ENCODE measurements at places on chromosomes 6 and 20.
A peak's percentile ranks its signal among the peaks of the same experiment; 100 is the strongest.

DNA sequence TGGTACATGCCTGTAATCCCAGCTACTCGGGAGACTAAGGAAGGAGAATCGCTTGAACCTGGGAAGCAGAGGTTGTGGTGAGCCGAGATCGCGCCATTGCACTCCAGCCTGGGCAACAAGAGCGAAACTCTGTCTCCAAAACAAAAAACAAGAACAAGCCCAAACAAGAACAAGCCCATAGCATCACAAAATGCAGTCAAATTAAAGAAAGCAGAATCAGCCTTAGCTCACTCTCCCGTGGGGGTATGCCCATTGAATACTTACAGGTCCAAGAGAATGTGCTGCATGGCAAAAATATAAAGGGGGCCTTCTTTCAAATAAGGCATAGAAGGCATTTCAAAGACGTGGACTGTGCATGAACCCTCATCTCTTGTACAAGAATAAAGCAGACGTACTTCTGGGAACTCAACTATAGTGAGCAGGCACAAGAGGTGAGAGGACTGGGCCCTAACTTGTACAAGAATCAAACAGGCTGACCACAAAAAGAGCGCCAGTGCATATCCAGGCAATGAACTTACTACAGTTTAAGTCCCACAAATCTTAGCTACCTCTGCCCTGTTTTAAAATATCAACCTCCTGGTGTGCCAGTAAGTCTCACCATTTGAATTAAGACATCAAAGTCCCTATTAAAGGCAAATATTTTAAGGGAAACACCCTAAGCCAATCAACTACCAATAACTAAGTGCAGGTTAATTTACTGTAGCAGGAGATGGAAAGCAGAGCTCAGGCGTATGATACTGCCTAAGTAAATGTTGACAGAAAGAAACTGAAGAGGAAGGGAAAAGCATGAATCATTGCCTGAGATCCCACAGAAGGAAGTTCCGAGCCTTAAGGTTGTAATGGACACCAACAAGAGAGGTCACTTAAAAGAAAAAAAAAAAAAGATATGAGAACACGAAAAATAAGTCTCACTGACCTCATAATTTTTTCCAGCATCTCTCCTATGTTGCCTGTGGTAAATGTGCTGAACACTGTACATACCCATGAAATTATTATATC lies 37.4 kb downstream of the TOMM6 start:
- DNase-seq: peak; percentile 53

DNA sequence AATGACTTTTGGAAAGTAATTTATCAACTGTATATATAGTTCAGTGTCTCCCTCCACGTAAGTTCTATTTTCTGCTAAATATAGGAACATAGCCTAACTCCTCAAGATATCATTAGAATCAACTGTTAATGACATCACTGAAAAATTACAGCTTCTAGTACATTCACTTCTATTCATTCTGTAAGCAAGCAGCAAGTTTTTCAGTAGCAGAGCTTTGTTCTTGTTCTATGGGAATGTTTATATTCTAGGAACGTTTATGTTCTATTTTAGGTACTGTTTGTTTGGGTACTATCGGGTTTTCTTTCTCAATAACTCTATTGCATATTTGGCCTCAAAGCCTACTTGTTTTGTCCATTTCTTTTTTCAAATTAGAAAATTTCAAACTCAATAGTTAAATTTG lies 525.6 kb downstream of the EPHA7 start:
- DNase-seq: no peak

- no peak for DNase-seq
Measured at GRCh38 chr6:32529697-32530430, at the start of gene HLA-DRB5. Gene HLA-DRB5 (minus strand): TSS chr6:32530287. CDS start chr6:32530224, 63 bp downstream.

DNA sequence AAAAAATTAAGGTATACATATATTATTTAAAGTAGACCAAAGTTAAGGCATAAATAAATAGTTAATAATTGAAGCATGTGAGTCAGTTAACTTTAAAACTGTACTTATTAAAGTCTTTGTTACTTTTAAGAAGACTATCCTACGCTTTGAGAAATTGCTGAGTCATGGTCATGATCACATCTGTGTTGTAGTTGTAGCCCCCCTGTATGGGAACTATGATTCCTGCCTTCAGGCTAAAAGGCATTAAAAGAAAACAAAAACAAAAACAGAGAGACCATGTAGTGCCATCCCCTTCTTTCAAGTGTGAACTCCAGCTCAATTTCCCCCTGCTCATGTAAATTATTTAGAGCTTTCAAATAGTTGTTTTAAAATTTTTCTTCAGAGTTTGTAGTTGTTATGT lies 123.4 kb downstream of the FLRT3 start:
- DNase-seq: no peak
